ENCODE measurements at places on chromosomes 16 and 17.

- DNase-seq, result no peak
Measured at GRCh38 chr16:72285728-72286127, 113.8 kb upstream of the PMFBP1 start.

- DNase-seq, result no peak
Measured at GRCh38 chr16:27149986-27150385, 53.3 kb upstream of the KDM8 start.

- DNase-seq, result no peak
Measured at GRCh38 chr16:1034230-1035065, 38.1 kb upstream of the SSTR5 start.

- DNase-seq, result no peak
Measured at GRCh38 chr17:78875363-78876093, 27.5 kb downstream of the CEP295NL start.

GRCh38 chr16:75058806-75059205 lies 57.8 kb downstream of the LDHD start:
- DNase-seq, result no peak

GRCh38 chr16:89444728-89445127 lies 45.6 kb downstream of the ANKRD11 start:
- no peak for DNase-seq

DNA sequence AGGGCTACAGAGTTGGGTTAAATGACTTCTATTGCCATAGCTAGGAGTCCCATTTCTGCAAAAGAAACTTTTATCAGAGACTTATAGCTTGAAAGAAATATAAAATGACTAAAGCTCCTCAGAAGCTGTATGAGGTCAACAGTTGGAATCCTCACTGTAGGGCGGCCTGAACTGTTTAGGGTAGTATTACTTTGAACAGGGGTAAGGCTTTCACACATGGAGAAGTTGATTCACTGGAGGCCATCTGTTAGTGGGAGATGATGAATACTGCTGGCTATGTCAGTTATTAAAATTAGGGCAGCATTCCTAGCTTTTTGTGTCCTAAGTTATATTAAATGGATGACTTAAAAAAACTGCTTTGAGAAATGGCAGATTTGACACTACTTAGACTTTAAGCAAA lies 6.0 kb downstream of the TTC19 start:
- DNase-seq, result no peak

DNA sequence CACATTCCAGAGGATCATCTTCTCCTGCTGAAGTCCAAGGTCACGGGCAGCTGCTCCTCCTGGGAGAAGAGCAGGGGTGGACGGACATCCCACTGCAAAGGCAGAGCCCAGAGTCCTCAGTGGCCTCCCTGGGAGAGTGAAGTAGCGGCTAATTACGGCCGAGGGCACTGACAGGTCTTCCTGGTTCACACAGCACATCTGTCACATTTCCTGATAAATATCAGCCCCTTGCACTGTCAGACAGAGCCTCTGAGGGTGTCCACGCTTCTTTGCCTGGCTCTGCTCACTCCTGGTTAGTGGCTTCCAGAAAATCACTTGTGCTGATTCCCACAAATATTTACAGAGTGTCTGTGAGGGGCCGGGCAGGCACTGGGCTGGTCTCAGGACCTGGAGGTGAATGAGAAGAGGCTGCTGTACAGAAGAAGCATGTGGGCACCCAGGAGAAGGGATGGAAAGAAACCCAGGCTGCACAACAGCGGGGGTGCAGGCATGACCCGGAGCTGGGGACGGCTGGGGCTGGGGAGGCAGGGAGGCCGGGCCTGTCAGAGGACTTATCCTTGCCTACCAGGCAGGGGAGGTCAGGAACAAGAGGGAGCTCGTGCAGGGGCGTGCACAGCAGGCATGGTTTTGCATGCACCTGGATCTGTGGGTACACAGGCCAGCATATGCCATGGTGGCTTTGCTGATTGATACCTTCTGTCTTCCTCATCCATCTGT lies 258.2 kb upstream of the TNRC6C start:
- DNase-seq, result no peak

GRCh38 chr17:72477491-72477890 lies 356.7 kb downstream of the SOX9 start:
- DNase-seq, result no peak

DNA sequence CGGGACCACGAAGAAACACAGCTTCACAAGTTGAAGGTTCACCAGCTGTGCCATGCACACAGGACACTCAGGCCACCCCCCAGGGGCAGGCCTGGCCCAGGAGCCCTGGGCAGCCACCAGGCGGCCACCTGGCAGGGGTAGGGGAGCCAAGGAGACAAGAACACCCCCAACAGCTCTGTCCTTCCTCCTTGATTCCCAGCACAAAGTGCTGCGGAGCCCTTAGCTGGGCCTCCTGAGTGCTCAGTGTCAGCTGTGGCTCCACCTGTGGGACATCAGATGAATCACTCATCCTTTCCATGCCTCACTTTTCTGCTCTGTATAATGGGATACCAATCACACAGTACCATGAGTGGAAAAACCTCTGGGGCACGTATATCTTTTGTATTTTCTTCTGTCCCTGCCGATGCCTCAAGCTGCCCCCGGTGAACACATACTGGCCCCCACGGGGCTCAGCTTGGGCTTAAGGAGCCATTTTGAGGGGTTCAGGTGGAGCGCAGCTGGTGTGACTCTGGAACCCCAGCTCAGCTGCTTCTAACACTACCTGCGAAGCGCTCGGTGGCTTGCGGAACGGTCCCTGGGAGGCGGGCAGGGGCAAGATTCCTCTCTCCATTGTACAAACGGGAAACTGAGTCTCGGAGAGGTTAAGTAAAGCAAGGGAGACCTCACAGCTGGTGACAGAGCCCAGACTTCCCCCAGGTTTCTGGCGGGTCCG lies 12.0 kb downstream of the GALK1 start:
- DNase-seq, result no peak

- DNase-seq, result peak; percentile 1
Measured at GRCh38 chr17:10198509-10199249, at the start of gene GAS7. Gene GAS7 (minus strand): TSS chr17:10198606.

DNA sequence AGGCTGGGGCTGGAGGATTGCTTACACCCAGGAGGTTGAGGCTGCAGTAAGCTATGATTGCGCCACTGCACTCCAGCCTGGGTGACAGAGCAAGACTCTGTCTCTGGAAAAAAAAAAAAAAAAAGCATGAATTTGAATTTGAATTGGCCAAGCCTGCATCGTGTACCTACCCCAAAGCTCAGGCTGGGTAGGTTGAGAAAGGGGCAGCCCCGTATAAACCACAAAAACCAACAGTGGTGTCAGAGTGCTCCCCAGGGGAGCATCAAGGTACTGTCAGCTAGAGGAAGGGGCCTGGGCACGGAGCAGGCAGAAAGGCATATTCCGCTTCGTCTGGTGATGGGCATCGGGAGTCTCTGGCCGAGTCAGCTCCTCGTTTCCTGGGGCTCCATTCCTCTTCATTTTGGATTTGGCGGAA lies 40.9 kb downstream of the RAP1GAP2 start:
- DNase-seq, result no peak

GRCh38 chr17:45852535-45853297 lies 8.0 kb downstream of the SPPL2C start:
- DNase-seq, result peak; percentile 29

DNA sequence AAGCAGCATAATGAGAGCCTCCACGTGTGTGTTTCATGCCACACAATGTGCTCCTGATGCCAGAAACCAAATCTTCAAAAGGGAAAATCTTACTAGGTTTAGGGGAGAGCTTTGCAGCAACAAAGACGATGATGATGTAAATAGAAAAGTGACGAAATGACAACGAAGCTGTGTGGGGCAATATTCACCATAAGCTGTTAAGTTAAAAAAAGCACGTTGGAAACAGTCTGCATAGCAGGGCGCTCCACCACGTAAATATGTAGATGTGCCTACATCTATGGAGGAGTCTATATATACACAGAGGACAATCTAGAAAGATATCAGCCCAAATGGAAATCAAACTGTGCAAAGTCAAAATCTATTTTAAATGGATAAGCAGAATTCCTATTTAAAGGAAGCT lies 61.0 kb downstream of the RPH3AL start:
- no peak for DNase-seq

GRCh38 chr17:50626037-50626574 lies 8.6 kb upstream of the ABCC3 start:
- peak; percentile 38 for DNase-seq

DNA sequence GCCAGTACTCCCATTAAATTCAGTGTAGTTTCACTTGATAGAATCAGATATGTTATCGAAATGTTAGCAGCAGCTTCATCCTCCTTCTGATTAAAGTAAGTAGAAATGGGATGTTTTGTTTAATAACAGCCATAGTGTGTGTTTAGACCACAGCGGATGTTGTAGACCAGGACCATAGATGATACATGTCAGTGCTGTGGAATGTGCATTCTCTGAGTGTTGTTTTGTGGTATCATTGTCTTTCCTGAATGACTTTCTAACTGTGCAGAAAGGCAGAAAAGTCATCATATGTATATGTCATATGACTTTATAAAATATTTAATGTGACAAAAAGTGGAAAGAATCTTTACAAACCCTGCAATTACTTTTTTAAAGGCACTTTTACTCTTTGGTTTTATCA lies 55.6 kb downstream of the CYLD start:
- DNase-seq, result no peak

DNA sequence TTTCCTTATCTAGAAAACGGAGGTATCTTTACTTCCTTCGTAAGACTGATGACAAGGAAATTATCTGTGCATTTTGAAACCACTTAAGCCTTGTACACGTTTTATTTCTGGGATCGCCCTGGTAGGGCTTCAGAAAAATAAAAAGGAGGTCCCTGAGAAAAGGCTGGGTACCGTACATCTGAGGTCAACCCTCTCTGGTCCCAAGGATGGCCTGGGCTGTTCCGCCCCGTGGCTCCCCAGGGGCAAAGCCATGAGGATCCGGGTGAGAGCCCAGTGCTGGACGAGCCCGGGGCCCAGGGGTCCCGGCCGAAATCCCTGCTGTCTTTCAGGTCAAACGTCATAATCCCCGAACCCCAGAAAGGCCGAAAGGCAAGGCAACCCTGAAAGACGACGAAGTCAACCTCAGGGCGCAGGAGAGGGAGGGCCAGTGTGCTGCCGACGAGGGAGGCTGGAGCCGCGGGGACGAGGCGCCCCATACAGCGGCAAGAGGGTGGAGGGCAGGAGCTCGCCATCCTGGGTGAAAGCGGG lies 656 bp upstream of the FUS start:
- no peak for DNase-seq

GRCh38 chr17:34307110-34307509 lies 12.1 kb upstream of the CCL8 start:
- DNase-seq, result peak; percentile 6

- DNase-seq, result peak; percentile 28
Measured at GRCh38 chr17:45172541-45173286, 11.0 kb downstream of the HEXIM2 start.

DNA sequence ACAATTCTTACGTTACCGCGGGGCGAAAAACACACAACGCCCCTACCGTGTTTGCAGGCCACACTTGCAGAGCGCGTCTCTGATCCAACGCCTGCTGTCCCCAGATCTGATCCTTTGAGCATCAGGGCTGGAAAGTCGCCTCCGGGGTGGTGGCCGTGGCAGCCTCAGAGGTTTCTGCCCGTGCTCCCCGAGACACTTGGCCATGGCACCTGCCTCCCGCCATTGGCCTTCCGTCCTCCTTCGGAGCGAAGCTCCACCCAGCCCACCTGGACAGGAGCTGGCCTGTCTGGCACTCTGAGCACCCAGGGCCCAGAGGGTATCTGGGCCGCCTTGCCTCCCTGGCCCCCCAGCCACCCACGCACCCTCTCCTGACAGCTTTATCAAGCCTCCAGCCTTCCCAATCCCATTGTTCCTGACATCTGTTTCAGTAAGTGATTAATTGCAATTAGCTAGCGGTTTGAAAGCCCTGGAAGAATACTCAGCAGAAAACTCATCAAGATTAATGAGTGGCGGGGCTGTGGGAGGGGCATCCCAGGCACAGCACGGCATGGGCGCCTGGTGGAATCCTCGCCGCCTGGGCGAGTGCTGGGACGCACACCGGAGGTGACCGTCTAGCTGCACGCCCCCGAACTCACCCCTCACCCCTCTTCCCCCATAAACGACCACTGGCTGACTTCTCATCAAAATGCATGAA lies 181.5 kb upstream of the GSE1 start:
- DNase-seq, result no peak

DNA sequence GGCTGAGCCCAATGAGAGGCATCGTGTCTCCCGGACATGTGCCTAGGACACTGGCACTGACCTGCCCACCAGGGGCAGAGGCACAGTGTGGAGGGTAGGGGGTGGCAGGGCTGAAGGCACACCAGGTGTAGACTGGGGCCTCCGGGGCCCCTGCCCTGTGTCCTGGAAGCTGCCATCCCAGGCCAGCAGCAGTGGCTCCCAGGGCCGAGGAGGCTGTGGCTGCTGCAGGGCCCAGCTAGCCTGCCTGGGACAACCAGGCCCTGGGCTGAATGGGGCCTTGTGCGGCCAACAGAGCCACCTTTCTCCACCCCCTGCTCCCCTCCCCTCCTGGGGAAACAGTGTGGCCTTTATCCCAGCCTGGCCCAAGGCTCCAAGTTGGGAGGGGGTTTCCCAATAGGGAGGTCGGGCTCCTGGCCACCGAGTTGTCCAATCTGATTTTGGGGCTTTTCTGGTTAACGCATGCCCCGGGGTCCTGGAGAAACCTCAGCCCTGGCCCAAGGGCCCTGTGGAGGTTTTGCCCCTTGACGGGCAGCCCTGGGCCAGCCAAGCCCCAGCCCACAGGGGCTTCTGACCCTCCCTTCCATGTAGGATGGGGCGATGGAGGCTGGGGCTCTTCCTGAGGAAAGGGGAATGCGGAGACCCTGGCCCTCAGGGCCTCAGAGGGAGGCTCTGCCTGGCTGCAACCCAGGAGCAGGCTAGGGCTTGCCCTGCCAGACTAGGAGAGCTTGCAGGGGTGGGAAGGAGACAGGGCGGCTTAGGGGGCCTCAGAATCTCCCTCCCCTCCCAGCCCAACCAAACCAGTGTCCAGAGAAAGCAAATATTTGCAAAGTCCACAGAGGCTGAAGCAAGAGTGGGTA lies 4.2 kb downstream of the MTSS2 start:
- no peak for DNase-seq

DNA sequence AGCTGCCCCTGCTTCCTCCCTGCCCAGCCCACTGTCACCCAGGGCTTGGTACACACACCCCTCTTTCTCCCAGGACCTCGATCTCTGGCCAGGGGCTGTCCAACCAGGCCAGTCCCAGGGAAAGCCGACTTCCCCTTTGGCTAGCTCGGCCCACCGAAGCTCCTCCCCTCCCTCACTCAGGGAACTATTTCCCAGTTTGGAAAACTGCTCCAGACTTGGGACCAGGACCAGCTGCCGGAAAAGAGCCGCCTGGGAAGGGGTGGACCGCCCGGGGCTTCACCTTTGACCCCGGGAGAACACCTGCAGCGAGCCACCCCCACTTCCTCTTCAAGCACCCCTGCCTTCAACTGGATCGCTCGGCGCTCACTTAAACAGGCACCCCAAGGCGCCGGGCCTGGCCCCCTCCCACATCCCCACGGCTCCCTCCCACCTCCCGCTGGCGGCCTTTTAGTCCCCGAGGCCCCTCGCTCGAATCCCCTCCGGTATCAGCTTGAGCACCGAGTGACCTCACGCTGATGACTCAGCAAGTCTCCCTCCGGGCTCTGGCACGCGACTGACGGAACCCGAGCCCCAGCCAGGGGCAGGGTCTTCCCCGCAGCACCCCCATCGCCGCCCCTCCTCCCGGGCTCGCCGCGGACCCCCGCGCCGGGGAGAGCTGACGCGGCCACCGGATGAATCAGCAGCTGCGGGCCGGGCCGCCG lies 934 bp downstream of the MAFG start:
- peak; percentile 46 for DNase-seq

- no peak for DNase-seq
Measured at GRCh38 chr17:57985675-57985974, 2.4 kb downstream of the VEZF1 start.
